ENCODE measurements at places on chromosomes 16 and 17.

DNA sequence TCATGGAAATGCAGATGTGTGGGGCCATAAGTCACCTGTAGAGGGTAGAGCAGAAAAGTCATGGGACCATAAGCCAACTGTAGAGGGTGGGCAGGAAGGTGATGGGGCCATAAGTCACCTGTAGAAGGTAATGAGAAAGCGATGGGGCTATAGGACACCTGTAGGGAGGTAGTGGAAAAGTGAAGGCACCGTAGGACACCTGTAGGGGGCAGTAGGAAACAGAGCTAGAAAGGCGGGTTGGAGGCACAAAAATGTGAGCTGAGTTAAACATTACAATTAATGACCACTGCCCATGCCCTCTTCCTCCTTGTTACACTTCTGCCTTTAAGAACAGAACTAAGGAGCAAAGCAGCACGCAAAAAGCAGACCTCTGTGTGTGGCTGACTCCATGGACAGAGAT, 150.1 kb downstream of the SHISA6 start:
- DNase-seq: no peak

GRCh38 chr16:10001258-10001775, 180.9 kb downstream of the GRIN2A start:
- DNase-seq: no peak

DNA sequence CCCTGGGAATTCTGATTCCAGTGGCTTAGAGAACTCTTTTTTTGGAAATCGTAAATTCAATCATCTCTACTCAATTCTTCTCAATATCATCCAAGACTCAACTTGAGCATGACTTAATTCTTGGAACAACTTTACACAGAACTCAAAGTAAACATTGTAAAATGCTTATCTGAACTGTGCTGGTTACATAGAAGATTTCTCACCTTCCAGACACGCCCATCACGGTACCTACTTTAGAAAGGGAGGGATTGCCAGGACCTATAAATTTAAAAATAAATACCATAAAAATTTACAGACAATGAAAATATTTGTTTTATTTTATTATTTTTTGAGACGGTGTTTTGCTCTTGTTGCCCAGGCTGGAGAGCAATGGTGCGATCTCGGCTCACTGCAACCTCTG, 26.5 kb downstream of the MAP1LC3B start:
- DNase-seq: no peak

- no peak for DNase-seq
Measured at GRCh38 chr17:69150333-69150732, 8.6 kb upstream of the ABCA6 start.

DNA sequence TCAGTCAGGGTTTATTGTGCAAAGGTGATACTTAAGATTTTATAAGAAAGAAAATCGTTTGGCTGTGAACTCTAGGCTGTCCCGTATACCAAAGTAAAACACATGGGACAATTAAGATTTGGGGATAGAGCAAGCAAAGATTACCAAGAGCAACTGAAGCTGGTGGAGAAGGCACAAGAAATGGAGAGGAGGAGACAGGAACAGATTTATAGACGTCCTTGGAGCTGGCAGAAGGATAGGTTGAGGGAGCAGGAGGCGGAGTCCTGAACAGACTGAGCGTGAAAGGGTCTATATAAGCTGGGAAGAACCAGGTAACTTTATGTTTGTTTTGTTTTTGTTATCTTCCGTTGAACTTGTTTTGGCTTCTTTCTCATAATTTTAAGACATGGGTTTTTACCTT, 3.8 kb downstream of the TNRC6C start:
- DNase-seq: no peak

GRCh38 chr17:81964081-81964849, 3.3 kb upstream of the NOTUM start:
- no peak for DNase-seq

- no peak for DNase-seq
Measured at GRCh38 chr17:60678118-60678444, 430 bp downstream of the BCAS3 start.

DNA sequence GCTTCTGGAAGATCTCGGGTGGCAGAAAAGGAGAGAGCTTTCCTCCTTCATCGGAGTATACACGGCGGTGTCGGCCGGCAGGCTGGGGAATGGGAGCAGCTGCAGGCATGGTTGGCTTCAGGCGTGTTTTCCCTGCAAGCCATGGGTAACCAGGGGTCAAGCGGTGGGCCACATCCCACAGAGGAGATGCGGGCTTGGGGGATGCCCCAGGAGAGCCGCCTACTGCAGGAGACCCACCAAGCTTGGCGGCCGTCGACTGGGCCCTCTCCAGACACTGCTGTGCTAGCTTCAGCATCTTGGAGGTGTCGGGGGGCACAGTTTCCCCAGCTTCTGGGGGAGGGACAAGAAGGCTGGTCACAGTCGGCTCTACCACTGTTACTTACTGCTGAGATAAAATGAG, 4.2 kb downstream of the VPS9D1 start:
- DNase-seq: no peak

- DNase-seq: no peak
Measured at GRCh38 chr16:25709213-25709612, 17.5 kb downstream of the HS3ST4 start.

GRCh38 chr16:48591976-48592375, 18.0 kb downstream of the N4BP1 start:
- no peak for DNase-seq

Data from activated CD4-positive, alpha-beta memory T cell treated with anti-CD3 and anti-CD28 coated beads, Interleukin-2, amount 10 ng/mL, durations not matched to agents 7 days and 5 days (primary cell).